Kidney (tissue), 22 donors: ENCODE measurements at places on chromosomes 13 and 19.

DNA sequence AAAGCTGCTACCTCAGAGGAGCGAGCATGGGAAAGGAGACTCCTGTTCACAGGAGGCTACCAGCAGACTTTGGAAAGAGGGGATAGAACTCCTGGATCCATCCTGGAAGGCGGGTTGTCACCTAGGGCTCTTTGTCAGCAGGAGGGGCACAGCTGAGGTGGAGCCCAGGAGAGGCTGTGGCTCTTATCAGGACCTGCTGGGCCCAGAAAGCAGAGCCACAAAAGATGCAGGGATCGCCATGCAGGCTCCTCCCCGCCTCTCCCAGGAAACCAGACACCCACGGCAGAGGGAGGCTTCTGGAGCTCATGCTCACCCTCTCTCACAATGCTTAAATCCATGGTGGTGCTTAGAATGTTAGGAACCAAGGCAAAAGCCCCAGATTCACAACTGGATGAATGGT is 994.2 kb downstream of the UQCRFS1 start:
- DNase-seq = no peak

- DNase-seq = no peak
These were observed 3.0 kb upstream of the CEACAM1 start for GRCh38 chr19:42531313-42531712.

DNA sequence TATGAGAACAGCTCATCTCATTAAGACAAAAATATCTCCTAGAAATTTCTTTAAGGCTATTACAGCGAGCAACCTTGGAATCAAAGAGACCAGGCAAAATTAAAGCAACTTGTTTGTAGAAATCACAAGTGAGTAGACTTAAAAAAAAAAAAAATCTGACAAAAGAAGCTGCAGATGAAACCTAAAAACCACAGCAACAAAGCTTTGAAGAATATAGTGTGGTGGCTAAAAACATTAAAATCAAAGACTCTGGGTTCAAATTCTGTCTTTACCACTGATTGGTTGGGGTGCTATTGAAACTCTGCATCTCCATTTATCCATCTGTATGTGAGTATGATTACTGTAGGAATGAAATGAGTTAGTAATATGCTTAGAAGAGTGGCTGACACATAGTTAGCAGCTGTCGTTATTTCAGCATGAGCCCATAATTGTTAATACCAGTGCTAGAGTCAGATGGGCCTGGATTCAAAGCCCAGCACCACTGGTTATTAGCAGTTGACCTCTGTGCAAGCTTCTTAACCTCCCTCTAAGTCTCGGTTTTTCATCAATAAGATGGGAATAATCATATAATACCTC is 157.6 kb downstream of the FOXO1 start:
- DNase-seq = no peak

GRCh38 chr19:38975214-38975860 is at the start of gene FBXO17:
Gene FBXO17, minus strand, starts transcription at chr19:38975742. Its CDS starts 25,423 bp downstream, at chr19:38950319.
- peak; percentile 88 for DNase-seq

- no peak for DNase-seq
These were observed 47.0 kb downstream of the RUBCNL start for GRCh38 chr13:46340011-46340410.

GRCh38 chr13:46641274-46642081 is 88.5 kb downstream of the LRCH1 start:
- peak; percentile 51 for DNase-seq

DNA sequence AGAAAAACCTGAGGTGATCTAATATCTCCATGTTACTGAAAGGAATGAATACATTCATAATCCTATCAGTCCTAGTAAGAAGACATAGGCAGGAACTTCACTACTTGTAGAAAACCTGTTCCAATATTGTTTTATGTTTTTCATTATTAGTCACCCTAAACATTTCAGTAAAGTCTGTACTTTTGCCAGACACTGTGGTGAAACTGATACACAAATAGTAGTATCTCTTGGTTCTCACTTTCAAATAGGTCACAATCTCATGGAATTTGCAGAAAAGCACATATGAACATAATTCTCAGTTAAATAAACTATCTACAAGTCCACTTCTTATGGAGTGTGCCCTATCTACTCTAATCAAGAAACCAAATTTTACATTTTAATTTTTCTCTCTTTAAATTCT is 88.3 kb upstream of the PCDH9 start:
- no peak for DNase-seq

DNA sequence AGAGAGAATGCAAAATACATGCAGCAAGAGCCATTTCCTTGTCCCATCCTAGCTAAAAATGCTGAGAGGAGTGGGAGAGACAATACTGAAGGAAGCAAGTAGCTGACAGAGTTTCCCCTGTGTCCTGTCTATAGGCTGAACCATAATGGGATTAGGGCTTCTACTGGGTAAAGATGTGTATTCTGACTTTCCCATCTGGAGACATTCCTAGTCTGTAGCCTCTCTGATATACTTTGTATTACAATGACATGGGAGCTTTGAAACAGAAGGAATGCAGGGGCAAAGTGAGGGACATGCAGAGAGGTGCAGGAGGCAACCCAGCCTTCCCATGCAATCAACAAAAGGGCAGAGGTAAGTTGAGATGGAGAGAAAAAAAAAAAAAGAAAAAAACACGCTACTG is 10.5 kb upstream of the GPC6 start:
- DNase-seq = no peak

GRCh38 chr13:94968757-94969086 is 256.4 kb upstream of the SOX21 start:
- DNase-seq = peak; percentile 54

DNA sequence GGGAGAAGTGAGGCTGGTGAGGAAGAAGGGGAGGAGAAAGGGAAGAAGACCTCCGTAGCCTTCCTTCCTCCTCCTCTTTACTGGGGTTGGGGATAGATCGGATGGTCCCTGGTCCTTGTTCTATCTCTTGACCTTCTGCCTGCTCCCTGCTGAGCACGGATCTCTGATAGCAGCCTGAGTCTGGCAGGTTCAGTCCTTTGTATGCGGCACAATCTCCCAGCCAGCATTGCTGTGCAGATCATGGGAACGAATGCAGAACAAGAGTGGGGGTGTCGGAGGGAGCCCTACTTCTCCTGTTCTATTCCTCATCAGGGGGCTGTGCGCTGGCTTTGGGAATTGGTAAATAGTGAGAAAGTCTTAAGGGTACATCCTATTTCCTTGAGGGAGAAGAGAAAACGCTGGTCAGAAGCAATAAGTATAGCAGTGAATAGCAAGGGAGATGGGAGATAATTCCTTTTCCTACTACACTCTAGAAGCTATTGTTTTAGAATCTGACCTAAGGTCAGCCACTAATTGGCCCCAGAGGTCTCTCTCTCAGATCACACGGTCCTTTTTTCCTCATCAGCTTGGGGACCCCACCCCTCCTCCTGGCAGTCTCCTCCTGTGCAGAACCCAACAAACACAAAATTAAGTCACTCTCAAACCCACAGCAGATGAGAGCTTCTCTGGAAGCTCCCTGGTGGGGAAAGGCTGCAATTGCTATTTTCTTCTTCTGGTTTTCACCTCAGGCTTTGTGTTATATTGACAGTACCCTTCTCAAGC is 41.0 kb downstream of the KL start:
- no peak for DNase-seq

DNA sequence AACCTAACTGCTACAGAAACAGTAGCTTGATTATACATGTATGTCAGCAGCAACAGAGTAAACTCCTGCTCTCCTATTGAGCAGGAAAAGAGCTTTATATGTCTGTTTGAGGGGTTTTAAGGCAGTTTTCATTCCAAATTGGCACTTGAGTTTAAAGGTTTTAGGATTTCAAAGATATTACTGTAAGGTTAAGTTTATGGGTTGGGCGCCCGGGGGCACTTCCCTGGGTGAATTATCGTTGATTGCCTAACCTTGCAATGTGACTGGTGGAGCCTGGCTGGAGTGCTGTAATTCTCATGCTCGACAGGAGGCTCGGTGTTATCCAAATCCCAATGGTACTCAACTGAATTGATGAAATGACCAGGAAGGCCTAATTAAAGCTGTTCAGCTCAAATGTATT is 1586.1 kb downstream of the OLFM4 start:
- no peak for DNase-seq

- no peak for DNase-seq
These were observed 3.2 kb downstream of the CRLF1 start for GRCh38 chr19:18603255-18603957.

DNA sequence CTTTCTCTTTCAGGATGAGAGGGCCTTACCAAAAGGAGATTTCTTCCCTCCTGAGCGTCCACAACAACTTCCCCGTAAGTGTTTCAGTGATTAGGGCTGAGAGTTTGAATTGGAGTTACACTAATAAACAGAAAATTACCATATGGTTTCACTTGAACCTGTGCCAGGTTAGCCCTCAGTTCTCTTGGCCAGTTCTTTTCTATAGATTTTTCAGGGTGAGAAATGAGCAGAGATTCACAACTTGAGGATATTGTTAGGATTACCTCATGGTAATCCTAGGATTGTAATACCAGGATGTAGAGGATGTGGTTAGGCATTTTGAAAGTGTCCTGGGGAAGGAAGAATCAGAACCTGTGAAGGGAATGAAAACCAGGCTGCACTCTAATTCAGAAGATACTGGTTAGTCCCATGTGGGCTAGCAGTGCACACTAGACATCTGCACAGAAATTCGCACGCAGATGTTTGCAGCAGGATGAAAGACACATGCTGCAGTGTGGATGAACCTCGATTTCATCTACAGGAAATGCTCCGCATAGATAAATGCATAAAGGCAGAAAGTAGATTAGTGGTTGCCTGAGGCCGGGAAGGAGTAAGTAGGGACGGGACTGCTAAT is 24.1 kb downstream of the HNRNPM start:
- DNase-seq = no peak

DNA sequence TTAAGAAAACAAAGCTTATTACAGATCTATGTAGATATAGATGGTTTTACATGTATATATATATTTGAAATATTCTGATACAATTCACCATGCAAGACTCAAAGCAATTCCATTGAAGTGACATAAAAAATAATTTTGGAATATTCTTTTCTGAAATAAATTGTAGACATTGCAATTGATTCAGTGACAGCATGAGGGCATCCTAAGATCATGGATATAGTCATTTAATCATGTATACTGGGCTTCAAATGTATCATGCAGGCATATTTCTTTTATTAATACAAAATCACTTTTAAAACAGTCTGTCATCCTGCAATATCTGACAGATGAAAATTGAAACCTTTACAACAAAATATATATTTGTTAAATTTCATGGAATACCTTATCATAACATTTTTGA is 286.7 kb upstream of the SLITRK6 start:
- no peak for DNase-seq

GRCh38 chr13:31767175-31767900 is 28.0 kb downstream of the RXFP2 start:
- no peak for DNase-seq

DNA sequence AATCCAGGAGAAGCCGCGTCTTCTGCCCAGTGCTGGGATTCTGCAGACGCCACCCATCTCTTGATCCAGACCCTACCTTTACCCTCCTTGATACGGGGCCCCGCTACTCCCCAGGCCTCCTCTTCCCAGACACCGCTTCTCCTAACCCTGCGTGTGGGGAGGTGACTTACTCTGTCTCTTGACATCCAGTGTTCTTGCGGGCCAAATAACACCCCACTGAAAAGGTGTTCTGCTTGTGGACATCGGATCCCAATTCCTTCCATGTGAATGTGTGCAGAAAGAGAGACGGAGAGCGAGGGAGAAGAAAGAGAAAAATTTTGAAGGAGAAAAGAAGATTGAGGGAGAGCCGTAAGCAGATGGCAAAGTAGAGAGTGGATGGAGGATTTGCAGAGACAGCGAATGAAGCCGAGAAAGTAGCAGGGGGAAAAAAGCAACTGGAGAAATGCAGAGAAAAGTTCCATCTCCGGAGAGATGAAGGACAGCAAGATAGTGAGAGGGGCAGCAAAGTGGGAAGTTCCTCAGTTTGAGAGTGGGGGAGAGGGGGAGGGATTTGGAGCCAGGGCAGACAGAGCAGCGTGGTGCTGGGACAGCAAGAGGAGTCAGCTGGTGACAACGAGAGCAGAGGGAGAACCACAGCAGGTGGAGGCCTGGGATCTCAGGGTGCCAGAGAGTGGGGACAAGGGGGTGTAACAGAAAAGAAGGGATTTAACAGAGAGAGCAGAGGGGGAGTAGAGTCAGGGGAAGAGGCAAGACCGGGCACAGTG is 814 bp downstream of the ZNF480 start:
- no peak for DNase-seq
